Esophagus squamous epithelium (tissue), 5 donors: ENCODE measurements at places on chromosomes 2 and 18. TPM values are rescaled to one million over a fixed set of nuclear protein-coding genes. Genes with fewer than 3 reads are reported as not detected.

IL36G gene
- 223 TPM for total RNA-seq

FSHR gene
- total RNA-seq, result not detected

SLC38A11 gene
- 0.66 TPM for total RNA-seq

SLC5A7 gene
- total RNA-seq, result not detected

PSMA8 gene
- not detected for total RNA-seq

ACMSD gene
- total RNA-seq, result not detected

MREG gene
- total RNA-seq, result 71.2 TPM

CDH7 gene
- not detected for total RNA-seq

NLRC4 gene
- 0.44 TPM for total RNA-seq

AMER3 gene
- total RNA-seq, result not detected

LRP2 gene
- under 0.01 TPM for total RNA-seq

CD8A gene
- total RNA-seq, result 1.6 TPM

TEKT4 gene
- total RNA-seq, result not detected

COQ10B gene
- total RNA-seq, result 15.9 TPM

HNRNPLL gene
- total RNA-seq, result 19.8 TPM

SERPINB10 gene
- total RNA-seq, result 8.4 TPM

DTNB gene
- total RNA-seq, result 7.8 TPM

C2orf81 gene
- 0.76 TPM for total RNA-seq

RBM43 gene
- total RNA-seq, result 1.3 TPM

PLCD4 gene
- total RNA-seq, result 2.7 TPM

TMEM198 gene
- 0.62 TPM for total RNA-seq

GRHL1 gene
- total RNA-seq, result 119 TPM

SKOR2 gene
- total RNA-seq, result not detected

ALK gene
- not detected for total RNA-seq

MEP1B gene
- not detected for total RNA-seq

RGPD3 gene
- total RNA-seq, result 0.26 TPM
